ENCODE measurements at places on chromosomes 3 and 15.

GRCh38 chr3:156383441-156384025, 171.4 kb downstream of the SSR3 start:
- no peak for DNase-seq

GRCh38 chr15:101320501-101321052, 25.5 kb upstream of the SNRPA1 start:
- peak; percentile 74 for DNase-seq

- DNase-seq: no peak
Measured at GRCh38 chr3:152656214-152656971, 178.5 kb upstream of the P2RY1 start.

- DNase-seq: no peak
Measured at GRCh38 chr3:120013481-120013880, 80.8 kb downstream of the GSK3B start.

GRCh38 chr15:25731411-25731810, 131.7 kb downstream of the ATP10A start:
- no peak for DNase-seq

DNA sequence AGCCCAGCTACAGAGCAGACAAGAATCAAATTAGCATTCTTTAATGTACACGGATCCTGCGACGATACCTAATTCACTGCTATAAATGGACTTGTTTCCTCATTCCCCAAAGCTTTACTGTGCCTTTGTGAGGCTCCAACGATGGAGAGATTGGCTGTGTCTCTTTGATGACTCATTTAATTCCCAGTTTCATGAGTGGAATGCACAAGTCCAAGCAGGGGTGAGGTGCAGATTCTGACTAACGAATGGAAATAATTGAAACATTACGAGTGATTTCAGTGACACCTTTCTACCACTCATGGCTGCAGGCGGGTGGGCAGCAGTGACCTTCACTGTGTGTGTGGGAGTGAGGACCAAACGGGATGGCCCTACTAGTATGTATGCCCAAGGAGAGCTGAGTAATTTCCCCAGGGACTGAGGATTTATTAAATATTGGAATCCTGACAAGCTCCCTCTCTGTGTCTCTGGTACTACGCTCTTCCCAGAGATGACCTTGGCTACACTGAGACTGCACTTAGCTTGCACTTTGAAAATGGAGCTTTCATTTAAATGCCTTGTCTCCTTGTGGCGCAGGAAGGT, 156.7 kb downstream of the CACNA2D3 start:
- DNase-seq: no peak

DNA sequence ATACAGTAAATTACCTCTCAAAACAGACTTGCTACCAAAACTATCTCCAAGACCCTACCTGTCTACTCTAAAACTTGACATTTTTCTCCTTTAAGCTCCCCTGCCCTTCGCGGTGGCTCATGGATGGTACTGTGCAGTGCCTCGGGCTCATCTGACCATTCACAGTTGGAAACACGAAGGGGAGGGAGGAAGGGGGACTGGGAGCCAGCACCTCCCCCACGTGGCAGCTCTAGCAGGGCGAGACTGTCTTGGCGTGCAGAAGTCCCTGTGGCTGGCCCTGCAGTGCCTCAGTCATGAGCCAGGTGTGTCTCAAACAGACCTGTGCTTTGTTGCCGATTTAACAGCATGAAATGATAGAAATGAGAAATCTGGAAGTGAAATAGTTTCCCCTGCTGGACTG, 372.0 kb downstream of the GABRG3 start:
- DNase-seq: no peak

- no peak for DNase-seq
Measured at GRCh38 chr15:75193976-75194375, 7.7 kb upstream of the C15orf39 start.

Measured in stimulated activated CD4-positive, alpha-beta T cell treated with anti-CD3 and anti-CD28 coated beads, Interleukin-1b, Interleukin-23, amount 100 ng/mL, for 48 hours (primary cell).